Effector memory CD8-positive, alpha-beta T cell (primary cell): ENCODE measurements at places on chromosomes 16 and 17.

DNA sequence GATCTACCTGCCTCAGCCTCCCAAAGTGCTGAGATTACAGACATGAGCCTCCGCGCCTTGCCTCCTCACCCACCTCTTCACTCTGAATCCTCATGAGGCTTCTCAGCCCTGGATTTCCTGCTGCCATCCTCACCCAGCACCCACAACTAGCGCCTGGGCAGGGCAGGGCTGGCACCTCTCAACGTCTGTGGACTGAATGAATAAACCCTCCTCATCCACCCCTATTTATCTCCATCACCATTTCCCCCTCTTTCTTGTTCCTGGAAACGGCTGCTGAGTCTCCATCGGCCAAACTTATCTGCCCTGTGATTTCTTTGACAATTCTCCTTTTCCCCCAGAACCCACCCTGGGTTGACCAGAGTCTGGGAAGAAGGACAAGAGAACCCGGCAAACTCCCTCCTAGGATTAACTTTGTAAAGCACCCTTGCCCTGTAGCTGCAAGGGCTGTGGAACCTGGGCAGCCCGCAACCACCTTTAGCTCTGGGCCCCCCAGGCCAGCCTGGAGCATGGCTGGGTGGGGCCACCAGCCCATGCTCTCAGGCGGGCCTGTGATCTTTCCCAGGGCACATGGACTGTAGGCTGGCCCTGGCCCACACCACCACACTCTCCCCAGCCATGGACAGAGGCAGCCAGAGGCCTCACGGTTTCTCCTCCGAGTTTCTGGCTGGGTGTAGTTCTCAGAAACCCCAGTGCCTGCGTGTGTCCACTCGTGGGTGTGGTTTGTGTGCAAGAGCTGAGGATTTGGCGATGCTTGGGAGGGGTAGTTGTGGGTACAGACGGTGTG lies 2.4 kb downstream of the SPN start:
- DNase-seq: peak; percentile 52

GRCh38 chr16:66678337-66678736 lies 18.2 kb downstream of the CMTM4 start:
- no peak for DNase-seq

- no peak for DNase-seq
Measured at GRCh38 chr17:7792611-7793010, 41.4 kb upstream of the KDM6B start.

DNA sequence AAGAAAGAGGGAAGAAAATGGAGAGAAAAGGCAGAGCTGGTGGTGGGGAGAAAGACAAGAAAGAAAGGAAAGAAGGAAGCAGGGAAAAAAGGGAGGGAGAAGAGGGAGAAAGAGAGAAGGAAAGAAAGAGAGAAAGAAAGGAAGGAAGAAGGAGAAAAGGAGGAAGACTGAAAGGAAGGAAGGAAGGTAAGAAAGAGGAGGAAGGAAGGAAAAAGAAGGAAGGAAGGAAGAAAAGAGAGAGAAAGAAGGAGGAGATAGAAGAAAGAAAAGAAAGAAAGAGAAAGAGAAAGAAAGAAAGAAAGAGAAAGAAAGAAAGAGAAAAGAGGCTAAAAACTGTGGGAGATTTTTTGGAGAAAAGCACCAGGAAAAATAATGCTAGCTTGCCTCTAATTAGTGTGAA lies 561.4 kb upstream of the GOT2 start:
- no peak for DNase-seq

GRCh38 chr16:17724242-17724898 lies 253.6 kb upstream of the XYLT1 start:
- no peak for DNase-seq

DNA sequence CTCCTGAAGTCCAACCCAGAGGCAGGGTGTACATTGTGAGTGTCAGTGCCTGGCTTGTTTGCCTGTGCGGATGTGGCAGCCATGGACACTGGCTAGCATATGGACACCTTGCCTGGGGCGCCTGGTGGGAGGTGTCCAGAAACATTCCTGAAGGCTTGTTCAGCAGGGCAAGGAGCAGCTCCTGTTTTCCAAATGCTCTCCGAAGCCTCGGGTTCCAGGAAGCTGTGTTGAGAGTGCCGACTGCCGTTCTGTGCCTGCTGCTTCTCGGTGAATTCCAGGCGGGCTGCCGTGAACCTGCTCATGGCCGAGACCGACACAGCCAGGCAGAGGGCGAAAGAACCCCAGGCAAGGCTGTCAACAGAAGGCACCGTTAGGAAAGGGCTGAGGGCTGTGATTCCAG lies 10.9 kb upstream of the DHRS7C start:
- no peak for DNase-seq

DNA sequence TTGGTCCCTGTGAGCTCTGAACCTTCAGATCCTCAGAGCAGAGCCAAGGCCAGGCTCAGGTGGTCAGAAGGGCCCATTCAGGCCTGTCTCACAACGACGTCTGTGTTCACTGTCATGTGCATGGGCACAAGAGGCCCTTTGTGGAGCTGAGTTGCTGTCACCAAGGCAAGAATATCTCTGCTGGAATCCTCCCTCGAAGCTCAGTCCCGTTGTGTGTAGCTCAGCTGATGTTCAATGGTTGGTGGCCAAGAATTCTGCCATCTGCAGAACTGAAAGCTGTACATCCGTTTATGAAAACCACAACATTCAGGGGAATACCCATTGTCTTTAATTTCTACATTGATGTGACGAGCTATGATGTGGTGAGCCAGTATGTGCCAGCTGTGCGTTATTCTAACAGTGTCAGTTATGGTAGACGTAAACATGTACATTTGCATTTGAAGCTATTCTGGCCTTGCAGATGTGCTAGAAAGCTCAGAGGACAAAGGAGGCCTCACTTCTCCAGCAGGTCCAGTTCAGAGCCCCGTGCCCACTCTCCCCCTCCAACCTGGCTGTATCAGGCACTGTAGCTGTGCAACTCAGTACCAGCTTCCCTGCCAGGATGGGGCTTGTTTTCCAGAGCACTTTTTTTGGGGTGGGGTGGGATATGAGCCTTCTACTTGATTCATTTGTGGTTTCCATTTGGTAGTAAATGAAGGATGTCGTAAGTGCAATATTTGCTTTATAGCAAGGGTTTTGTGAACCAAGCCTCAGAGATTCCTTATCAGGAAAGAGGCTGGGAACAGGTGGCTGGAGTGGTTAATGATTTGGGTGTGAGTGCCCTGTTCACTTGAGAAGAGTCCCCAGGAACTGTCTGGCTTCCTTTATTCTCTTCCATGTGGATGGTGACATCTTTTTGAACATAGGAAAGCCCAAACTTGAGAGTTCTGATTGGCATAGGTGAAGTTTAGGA lies 56.1 kb downstream of the B9D1 start:
- DNase-seq: peak; percentile 25

DNA sequence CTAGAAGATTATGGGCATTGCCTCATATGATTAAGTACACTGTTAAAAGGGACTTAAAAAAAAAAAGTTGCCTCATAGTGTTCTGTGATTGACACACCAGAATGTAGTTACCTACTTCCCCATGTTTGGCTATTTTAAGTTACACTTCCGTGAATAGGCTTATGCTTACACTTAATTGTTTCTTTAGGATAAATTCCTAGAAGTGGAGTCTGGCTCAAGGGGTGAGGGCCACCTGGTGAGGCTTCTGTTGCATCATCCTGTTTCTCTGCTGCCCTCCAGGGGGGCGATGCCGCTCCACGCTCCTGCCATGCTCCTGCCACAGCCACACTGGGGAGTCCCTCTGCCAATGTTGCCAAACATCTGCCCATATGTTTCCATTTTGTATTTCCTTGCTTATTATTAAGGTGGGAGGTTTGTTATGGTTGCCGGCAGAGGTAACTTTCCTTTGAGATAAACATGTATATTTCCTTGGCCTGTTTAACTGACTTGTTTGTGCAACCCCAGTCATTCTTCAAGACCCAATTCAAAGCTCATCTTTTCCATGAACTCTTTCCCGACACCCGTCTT lies 73.1 kb downstream of the KSR1 start:
- DNase-seq: no peak

DNA sequence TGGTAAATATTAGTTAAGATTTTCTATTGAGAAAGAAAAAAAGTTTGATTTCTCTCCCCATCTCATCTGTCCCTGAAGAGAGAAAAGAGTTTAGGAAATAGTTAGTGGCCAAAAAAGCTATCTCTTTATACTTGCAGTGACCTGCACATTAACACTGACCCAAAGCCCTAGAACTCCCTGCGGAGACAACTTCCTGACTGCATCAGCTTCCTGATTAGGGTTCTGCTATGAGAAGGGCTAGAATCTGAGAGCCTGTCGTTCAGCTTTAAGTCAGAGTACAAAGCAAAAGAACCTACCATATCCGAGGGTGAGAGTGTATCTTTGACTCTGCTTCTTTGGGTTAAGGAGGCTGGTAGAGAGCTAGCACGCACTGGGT lies 24.7 kb downstream of the LIMD2 start:
- DNase-seq: no peak

GRCh38 chr16:88601313-88602036 lies 31.3 kb downstream of the ZC3H18 start:
- no peak for DNase-seq

GRCh38 chr16:60304066-60304465 lies 1570.0 kb upstream of the GOT2 start:
- DNase-seq: no peak

DNA sequence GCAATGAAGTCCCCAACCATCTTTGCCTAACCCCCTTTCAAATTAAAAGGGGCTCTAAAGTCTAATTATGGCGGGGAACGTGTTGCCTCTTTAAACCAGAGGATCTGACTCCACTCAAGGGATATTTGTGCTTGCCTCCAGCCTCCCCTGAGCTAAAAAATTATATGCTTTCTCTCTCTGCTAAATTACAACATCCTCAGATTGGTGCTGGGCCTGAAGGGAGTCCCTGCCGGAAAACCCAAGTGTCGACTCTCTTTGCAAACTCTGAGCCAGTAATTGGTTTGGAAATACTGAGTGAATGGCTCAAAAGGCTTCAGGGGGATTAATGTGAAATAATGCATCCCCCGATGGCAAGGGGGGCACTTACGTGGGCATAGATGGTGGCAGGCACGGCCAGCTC lies 208.5 kb upstream of the TNRC6C start:
- no peak for DNase-seq

- DNase-seq: no peak
Measured at GRCh38 chr17:40157973-40158372, 17.6 kb downstream of the CASC3 start.

GRCh38 chr16:30977502-30977901 lies 7.5 kb upstream of the HSD3B7 start:
- DNase-seq: no peak

DNA sequence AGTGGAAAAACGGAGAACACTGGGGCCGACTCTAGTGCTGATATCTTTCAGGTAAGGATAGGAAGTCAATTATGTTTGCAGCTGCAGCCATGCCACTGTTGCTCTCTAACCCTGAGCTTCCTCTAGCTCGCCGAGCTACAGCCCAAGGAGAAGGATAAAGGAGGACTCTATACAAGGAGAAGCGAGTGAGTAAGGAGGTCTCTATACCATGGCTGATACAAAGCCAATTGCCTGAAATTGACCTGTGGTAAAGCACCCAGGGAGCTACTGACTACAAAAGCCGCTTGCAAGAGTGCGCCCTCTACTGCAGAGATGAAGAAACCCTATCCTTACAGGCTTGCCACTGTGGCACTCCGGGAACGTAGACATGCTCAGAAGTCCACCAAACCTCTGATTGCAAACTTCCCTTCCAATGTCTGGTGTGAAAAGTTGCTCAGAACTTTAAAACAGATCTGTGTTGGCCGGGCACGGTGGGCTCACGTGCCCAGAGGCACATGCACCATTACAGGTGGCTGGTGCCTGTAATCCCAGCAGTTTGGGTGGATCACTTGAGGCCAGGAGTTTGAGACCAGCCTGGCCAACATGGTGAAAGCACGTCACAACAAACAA lies 10.8 kb upstream of the SLC46A1 start:
- DNase-seq: peak; percentile 46

- no peak for DNase-seq
Measured at GRCh38 chr16:84919708-84920107, 91.6 kb downstream of the ZDHHC7 start.

DNA sequence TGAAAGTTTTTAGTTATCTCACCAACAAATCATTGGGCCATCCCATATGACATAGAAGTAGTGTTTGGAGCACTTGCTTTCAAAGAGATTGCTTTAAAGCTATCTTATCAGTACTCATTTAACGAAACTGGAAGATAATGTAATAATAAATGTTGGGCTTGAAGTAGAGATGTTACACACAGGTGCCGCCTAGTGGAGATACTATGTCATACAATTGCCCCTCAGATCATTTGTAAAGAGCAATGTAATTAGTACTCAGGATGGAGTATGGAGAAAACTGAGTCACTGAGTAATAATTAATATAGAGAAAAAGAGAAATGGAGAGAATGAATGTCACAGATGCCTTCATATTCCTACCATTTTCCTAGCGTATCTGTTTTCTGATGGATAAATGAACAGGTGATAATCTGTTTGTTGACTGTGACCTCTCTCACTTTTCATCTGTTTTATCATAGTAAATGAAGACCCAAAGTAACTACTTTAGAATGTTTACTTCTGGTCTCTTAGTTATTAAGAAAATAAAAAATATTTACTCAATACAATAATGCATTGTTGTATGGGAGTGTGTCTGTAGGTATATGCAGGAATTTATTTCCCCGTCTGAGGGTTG lies 80.4 kb downstream of the EFCAB5 start:
- DNase-seq: peak; percentile 25

GRCh38 chr17:77700165-77700881 lies 258.2 kb upstream of the TNRC6C start:
- no peak for DNase-seq

DNA sequence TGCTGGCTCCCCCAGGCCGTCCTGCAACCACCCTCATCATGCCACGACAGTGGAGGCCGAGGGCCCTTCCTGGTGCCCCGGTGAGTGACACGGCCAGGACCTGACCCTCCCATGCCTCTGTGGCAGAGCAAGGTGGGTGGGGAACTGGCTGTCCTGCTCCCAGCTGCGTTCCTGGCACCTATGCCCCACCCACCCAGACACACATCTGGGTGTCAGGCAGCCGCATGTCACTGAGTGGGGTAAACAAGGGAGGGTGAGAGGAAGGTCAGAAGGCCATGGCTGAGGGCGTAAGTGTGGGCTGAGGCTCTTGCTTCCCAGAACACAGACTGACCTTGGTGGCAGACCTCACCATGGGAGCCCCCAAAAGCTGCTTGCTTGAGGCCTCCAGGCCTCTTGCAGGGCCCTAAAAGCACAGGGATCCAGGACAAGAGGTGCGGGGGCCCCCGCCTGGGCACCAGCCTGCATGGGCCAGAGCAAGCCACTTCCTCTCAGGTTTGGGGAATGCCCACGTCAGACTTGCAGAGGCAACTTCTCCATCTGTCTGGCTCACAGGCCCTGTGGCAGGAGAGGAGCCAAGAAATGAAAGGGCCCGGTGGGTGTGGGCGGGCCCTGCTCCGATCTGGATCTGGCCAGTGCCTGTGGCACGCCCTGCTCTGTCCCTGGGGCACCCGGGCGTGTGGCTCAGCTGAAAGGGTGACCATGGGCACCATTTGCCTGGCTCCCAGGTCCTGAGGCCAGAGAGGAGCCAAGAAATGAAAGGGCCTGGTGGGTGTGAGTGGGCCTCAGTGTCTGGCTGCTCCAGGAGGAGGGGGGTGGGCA lies 3.9 kb upstream of the CCDC57 start:
- DNase-seq: peak; percentile 63

GRCh38 chr17:81412490-81413093 lies 17.3 kb downstream of the BAHCC1 start:
- DNase-seq: peak; percentile 55
